CD4-positive, alpha-beta T cell treated with Interleukin-10 for 1 hour (primary cell): ENCODE measurements at places on chromosomes 1 and 21.

DNA sequence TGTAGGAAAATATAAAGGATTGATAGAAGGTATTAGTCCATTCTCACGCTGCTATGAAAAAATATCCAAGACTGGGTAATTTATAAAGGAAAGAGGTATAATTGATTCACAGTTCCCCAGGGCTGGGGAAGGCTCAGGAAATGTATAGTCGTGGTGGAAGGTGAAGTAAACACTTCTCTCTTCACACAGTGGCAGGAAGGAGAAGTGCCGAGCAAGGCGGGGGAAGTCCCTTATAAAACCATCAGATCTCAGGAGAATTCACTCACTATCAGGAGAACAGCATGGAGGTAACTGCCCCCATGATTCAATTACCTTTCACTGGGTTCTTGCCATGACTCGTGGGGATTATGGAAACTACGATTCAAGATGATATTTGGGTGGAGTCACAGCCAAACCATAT, 1806.0 kb downstream of the MRPL39 start:
- DNase-seq, result no peak

DNA sequence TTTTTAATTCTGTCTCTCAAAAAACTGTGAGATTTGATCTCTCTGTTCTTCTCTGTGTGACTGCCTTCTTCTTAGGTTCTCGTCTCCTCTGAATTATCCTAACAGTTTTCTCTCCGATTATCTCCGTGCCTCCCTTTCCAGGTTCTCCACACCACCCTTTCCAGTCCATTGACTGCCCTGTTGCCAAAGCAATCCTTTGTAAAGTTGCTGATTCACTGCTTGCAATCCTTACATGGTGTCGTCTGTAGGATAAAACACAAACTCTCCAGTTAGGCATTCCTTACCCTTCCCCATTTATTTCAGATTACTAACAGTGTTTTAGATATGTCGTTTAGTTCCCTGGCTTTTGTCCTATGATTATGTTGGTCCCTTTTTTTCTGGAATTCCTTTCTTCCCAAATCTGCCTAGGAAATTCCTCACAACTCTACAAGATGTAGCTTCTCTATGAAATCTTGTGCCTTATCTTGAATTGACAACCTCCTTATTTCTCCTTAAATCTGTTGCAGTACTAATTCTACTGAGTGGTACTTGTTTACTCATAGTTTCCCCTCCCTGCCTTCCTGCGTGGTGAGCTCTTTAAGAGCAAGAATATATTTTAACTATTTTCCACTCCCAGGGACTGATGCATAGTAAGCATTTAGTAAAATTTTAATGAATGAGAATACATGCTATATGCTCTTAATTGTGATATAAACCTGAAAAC, 22.3 kb downstream of the RCOR3 start:
- DNase-seq, result no peak

- no peak for DNase-seq
Observed at GRCh38 chr1:223419561-223419960, 26.3 kb downstream of the CCDC185 start.

- DNase-seq, result peak; percentile 83
Observed at GRCh38 chr1:160637821-160638539, 8.9 kb downstream of the SLAMF1 start.

DNA sequence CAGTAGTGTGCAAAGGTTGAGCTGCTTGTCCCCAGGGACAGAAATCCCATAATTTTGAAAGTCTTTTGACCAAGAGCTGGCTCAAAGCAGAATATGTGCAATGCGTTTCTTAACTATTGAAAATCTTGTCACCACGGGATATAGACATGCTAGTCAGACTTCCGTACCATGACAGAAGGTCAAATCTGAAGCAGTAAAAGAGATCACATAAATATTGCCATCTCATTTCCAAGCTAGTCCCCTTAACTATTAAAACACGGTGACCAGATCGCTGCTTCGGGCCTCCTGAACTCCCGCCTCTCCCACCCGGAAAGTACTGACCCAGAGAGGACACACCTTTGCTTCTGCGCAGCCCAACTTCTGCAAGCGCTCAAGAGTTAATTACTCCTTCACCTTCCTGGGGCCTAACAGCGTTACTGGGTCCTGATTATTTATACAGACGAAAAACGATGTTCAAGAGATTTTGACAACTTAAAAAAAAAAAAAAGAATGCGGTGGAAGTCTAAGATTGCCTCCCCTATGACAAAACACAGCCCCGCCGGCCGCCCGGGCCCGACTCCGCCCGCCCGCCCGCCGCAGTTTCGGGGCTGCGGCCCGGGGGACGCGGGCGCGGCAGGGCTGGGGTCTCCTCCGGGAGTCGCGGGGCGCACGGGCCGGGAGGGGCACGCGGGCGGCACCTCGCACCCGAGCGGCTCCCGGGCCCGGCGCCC, 692 bp downstream of the SORT1 start:
- no peak for DNase-seq

- no peak for DNase-seq
Observed at GRCh38 chr1:112889052-112889768, 66.8 kb downstream of the SLC16A1 start.

DNA sequence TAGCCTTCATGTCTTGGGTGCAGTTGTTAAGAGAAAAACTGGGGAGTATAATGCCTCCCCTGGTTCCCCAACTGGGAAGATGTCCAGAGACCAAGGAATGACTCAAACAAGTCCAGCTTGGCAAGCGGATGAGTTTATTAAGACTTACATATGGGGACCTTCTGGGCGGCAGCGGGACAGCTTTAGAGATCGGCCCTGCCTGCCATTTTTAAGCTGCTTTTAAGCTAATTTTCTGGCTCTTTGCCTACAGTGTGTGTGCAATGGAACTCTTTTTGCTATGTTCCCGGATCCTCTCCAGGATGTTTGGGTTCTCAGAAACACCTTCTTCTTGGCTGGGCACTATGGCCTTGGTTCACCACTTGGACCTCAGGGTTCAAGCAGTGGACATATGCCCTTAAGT, 99.5 kb downstream of the RYR2 start:
- no peak for DNase-seq

GRCh38 chr21:14707511-14708020, 161.5 kb upstream of the SAMSN1 start:
- DNase-seq, result no peak

- peak; percentile 17 for DNase-seq
Observed at GRCh38 chr1:9630331-9631111, 21.0 kb upstream of the PIK3CD start.

DNA sequence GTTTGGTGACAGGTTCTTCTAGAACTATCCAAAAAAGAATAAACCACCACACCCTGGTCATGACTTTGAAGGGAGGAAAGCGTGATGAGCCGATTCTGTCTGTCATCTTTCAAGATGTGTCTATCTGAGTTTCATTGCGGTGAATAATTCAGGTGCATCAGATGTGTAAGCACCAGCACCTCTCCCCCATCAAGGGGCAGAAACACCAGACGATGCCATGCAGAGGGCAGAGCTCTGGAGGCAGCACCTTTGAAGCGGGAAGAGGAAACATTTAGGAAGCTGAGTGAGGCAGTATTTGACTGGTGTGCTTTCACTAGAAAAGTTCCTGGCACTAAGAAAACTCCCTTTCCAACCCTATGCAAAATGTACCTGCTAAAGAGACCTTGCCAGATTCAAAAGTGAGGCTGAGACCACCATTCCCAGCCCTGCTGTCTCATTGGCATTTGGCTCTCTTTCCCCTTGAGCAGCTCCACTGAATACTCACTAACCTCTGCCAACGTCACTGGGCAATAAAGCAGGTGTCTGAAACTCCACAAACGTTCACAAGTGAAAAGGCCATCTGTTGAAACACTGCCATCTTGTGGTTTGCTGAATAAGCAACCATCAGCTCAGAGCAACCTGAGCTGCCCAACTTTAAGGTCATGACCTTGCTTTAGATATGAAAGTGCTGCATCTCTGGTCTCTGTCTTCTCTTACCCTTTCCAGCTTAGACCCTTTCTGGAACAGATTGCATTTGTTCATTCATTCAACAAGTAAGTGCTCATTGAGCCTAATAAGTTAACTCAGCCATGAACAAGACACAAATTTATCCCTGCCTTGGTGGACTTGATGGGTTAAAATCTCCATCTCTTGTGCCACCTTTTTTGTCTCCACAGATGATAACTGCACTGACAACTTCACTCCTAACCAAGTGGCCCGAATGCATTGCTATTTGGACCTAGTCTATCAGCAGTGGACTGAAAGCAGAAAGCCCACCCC, 228.6 kb downstream of the PAPPA2 start:
- peak; percentile 10 for DNase-seq

DNA sequence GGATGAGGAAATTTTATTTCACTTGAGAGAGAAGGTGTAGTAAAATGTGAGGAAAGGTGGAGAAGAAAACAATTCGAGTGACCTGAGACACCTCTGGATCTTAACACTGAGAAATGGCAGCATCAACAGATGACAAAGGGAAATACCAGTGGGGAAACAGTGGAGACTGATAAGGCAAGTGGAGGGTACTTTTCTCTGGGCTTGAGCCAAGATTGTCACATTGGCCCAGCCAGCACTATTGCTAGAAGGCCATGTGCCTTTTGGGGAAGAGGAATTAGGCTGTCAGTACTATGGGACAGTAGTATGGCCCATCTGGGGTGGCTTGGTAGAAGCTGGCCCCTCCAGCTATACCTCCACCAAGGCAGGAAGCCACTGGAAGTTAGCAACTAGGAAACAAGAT, 8.4 kb downstream of the SYPL2 start:
- DNase-seq, result no peak

- no peak for DNase-seq
Observed at GRCh38 chr1:1348420-1349255, 580 bp downstream of the DVL1 start.

DNA sequence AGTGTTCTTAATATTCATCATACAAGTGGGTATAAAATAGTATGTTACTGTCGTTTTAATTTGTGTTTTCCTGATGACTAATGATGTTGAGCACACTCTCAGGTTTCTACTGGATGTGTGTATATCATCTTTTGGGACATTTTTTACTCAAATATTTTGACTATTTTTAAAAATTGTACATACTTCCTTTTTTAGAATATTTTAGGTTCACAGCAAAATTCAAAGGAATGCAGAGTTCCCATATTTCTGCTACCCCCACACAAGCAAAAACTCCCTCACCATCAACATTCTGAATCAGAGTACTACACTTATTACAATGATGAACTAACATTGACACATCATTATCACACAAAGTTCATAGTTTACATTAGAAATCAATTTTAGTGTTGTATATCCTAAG, 114.5 kb downstream of the DPYD start:
- no peak for DNase-seq

- peak; percentile 63 for DNase-seq
Observed at GRCh38 chr1:235160383-235160956, 580 bp downstream of the RBM34 start.

DNA sequence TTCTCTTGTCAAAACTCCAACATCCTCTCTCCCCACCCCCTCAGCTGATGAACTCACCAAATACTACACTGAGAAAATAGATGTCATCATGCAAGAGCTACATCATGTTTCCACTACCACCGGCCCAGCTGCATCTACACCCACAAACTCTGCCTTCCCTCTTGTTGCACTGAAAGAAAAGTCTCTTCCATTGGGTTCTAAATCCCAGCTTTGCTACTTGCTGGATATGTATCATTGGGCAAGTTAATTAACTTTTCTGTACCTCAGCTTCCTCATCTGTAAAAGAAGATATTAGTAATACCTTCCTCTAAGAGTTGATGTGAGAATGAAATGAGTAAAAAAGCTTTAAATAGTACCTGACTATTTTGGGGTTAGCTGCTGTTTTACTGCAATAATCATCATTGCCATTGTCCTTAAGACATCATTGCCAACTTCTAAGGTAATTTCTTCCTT, 108.6 kb downstream of the OLFML2B start:
- DNase-seq, result no peak

DNA sequence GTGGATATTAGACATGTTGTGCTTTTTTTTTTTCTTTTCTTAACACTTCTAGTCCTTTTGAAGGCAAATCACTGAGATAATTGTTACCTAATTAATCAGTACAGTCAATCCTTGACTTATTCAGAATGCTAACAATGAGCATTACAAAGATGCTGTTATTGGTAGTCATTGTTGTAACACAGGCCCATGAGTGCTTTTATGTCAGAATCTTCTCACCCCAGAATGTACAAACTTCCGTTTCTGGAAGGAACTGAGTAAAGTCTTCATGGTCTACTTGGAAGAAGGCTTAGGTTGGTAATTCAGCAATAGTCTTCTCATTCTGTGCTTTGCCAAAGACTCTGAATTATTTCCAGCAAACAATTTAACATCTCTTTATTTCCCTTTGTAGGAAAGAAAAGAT, 3.1 kb downstream of the KCNK1 start:
- DNase-seq, result no peak

GRCh38 chr1:28602536-28603439, 10.7 kb downstream of the RAB42 start:
- peak; percentile 45 for DNase-seq
